Right renal pelvis (tissue), 4 donors: ENCODE measurements at places on chromosomes 4 and X. TPM values are rescaled to one million over a fixed set of nuclear protein-coding genes. Genes with fewer than 3 reads are reported as not detected.
A peak's percentile ranks its signal among the peaks of the same experiment; 100 is the strongest.

GRCh38 chr4:117957571-117957970 lies 76.7 kb upstream of the NDST3 start:
- no peak for DNase-seq

- DNase-seq, result no peak
Measured at GRCh38 chr4:124288706-124289486, 423.6 kb downstream of the ANKRD50 start.

DNA sequence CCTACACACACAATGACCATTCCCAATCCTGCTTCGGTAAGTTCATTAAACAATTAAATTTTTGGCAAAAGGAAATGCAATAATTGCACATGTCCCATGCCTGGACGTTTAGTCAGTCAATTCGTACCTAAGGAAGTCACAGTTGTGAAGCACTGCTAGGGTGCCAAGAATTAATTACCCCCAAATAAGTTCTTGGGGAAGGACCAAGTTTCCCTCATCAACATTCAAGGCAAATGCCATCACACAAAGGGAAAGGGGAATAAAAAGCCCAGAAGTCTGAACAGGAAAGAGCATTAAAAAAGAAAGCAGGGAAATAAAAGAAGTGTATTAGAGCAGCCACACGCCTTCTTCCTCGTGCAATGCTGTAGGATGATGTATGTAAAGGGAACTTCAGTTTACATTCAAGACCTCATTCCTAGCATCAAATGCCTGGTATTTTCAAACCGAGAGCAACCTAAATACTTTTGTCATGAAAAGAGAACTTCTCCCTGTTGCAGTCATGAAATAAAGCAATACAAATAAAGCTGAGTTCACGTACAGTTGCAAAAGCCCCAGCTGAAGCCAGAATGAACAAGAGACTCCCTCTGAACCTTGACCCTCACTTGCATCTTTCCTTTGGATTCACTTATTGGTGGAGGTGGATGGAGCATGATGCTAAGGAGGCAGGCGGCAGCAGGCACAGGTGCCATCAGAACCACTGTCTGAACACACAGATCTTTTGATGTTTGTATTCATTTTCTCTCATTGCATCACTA lies 124.0 kb upstream of the PPARGC1A start:
- DNase-seq, result no peak

GRCh38 chr4:171966356-171966755 lies 153.2 kb downstream of the GALNTL6 start:
- DNase-seq, result no peak

DNA sequence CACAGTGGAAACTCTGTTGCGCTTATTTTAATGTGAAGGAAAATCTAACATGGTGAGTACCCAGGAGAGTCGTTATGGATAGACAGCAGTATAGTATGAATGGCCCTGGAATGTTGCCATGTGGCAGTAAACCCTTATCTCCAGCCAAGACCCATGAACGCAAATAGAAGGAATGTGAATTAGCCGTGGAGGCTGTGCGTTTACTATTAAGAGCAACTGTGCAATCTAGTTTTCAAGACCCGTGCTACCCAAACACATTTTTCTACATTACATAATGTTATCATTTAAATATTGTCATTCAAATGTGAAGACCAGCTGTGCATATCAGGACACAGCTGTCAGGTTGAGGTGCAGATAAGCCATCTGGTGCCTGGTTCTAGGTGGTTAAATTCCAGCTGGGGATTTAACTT lies 13.3 kb upstream of the AGA start:
- DNase-seq, result no peak

DNA sequence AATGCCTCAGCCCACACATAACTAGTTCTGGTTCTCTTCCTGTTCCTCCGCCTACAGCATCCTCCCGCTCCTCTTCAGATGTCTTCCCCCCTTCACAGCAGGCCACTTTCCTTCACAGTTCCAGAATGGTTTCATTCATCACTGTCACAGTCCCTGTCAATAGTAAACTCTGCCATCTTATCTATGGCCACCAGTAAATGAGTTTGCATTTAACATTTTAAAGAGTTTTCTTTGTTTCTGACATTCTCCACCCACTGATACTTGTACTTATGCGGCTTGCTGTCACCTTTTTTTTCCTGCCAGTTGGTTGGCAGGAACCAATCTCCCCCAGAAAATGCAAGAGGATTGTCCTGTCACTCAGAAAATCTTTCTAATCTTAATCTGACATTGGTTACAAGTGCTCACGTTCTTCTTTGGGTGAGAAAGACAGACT lies 114.1 kb downstream of the GLUD2 start:
- DNase-seq, result no peak

- no peak for DNase-seq
Measured at GRCh38 chr4:145825255-145825654, 113.4 kb downstream of the ZNF827 start.

- peak; percentile 22 for DNase-seq
Measured at GRCh38 chr4:112321776-112322684, 24.9 kb downstream of the ALPK1 start.

GRCh38 chr4:4423706-4424498 lies 37.0 kb downstream of the NSG1 start:
- DNase-seq, result no peak

DNA sequence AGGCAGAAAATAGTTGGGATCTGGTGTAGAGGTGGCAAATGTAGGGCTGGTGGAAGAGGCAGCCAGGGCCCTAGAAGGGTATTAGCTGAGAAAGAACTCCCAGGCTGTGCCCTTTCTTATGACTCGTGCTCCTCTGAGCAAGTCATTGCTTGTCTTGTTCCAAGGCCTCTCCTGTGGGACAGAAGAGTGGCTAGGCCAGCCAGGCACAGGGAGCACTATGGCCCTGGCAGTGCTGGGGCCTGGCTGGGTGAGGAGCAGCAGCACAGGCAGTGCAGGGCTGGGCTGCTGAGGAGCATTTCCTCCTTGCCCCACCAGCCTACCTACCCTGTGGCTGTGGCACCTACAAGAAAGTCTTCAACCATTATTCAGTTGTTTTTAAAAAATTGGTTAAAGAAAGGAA lies 298.5 kb upstream of the NR3C2 start:
- no peak for DNase-seq

DNA sequence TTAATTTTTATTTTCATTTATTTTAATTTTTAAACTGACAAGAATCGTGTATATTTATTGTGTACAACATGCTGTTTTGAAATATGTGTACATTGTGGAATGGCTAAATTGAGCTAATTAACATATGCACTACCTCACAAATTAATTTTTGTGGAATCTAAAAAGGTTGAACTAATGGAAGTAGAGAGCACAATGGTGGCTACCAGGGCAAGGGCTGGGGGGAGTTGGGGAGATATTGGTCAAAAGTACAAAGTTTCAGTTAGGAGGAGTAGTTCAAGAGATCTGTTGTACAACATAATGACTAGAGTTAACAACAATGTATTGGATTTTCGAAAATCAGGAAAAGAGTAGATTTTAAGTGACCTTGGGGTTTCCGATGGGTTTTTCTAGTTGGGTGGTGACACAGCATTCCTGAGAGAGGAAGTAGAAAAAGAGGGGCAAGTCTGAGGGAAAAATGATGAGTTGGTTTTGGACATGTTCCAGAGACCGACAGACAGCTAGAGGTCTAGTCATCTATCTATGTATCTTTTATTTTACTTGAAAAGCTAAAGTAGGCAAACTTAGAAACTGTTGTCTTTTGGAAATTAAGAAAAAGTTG lies 23.2 kb downstream of the APOO start:
- DNase-seq, result no peak

DNA sequence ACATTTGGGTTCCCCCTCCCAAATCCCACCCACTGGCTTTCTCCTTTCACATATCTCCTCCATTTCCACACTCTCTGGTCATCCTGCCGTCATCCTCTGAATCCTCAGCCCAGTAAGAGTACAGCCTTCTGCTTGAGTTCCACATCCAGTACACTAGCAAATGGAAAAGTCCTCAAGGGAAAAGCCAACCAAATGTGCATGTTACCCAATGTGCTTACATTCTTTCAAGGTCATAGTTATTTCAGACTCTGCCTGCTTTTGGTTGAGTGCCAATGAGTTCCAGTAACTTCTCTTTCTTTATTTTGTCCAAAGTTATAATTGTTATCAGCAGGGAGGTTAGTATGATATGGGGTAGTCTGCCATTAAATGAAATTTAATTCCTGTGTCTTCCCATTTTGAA lies 78.1 kb downstream of the SRPX start:
- no peak for DNase-seq

DNA sequence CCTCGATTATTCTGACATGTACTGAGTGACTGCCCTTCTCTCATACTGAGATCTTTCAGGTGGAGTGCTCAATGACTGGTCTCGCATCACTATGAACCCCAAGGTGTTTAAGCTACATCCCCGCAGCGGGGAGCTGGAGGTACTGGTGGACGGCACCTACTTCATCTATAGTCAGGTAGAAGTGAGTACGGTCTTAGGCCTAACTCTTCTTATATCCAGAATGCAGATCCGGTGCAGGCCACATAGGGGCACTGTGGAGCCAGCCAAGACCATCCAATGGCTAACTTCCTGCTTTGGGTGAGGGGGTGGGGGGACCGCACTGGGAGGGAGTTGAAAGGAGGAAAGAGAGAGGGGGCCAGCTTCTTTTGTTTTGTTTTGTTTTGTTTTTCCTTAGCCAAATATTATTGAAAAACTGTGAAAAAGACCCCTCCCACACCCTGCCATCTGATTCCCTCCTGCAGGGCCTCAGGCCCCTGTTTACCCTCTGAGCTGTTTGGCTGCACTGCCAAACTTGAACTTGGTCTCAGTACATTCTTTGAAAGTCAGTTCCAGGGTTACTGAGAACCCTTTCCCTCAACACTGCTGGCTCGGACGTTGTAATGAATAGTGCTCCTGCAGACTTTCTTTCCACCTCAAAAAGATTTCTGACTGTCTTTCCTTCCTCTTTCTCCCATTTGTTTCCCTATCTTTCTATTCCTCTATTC lies 16.2 kb downstream of the AWAT2 start:
- DNase-seq, result no peak

DNA sequence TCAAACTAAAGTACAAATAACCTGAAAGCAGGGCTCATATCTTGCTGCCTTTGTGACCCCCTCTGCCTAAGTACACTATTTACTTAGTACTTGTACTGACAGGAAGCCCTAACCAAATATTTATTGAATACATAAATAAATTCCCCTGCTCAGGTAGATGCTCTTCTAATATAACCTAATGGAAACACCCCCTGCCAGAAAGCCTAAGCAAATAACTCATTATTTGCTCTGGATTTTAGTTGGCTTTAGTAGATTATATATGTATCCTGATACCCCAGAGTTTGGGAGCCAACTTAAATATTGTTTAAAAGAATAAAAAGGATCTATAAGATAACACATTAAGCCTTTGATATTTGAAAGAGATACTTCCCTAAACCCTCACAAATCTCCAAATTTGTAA lies 318.2 kb downstream of the PPP1R2C start:
- no peak for DNase-seq

GRCh38 chr4:140719686-140720085 lies 36.5 kb downstream of the TBC1D9 start:
- DNase-seq, result no peak

GRCh38 chr4:174278467-174278866 lies 5.0 kb downstream of the FBXO8 start:
- DNase-seq, result no peak

GRCh38 chr4:5469861-5470260 lies 238.5 kb downstream of the EVC2 start:
- DNase-seq, result no peak

- no peak for DNase-seq
Measured at GRCh38 chr4:3451956-3452355, 10.2 kb downstream of the HGFAC start.

- DNase-seq, result no peak
Measured at GRCh38 chr4:113758372-113758771, 3.2 kb downstream of the CAMK2D start.

DNA sequence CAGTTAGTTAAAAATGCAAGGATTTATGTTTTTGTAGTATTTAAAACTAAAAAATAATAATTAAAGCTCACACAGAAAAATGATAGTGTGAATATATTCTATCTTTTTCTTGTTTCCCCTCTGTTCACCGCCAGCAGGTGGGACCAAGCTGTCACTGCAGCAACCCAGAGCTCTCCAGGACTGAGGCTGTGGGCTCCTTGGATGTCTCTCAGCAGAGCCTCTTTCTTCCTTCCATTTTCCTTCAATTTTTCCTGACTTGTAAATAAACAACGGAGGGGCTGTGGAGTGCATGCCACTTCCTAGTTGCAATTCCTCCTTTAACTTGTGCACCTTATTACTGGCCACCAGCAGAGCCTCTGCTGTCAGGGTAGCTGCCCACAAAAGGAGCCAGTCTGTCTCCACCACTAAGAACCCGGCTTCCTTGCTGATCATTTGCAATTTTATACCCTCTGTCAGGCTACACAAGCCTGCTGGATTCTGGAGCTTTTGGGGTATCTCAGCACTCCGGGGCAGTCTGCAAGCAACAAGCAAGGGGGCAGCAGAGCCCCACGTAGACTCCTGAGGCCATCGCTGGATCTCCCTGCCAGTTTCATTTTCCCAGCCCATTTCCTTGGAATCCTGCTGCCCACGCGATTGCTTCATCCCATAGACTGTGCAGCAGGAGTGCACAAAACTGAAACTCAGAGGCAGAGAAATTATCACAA lies 1467.4 kb downstream of the C4orf33 start:
- peak; percentile 38 for DNase-seq

- no peak for DNase-seq
Measured at GRCh38 chr4:186727169-186727976, 3.7 kb upstream of the FAT1 start.

TMEM150C gene
- polyA plus RNA-seq, result 30.1 TPM

PROM1 gene
- polyA plus RNA-seq, result 44.8 TPM

ZNF518B gene
- 25.9 TPM for polyA plus RNA-seq

GRIA3 gene
- 4.0 TPM for polyA plus RNA-seq

ZCCHC12 gene
- polyA plus RNA-seq, result 1.2 TPM

SLC38A5 gene
- polyA plus RNA-seq, result 5.0 TPM

USP26 gene
- polyA plus RNA-seq, result not detected

KIAA1210 gene
- 1.5 TPM for polyA plus RNA-seq

CENPVL2 gene
- 0.10 TPM for polyA plus RNA-seq

SERPINA7 gene
- 0.10 TPM for polyA plus RNA-seq

PPP4R3C gene
- polyA plus RNA-seq, result not detected

EDNRA gene
- polyA plus RNA-seq, result 96.6 TPM
